Activated CD4-positive, alpha-beta T cell treated with anti-CD3 and anti-CD28 coated beads, Interleukin-2, amount 10 ng/mL, durations not matched to agents 24 days and 14 days (primary cell): ENCODE measurements at places on chromosomes 7 and 10.

GRCh38 chr10:129288999-129289584 is 177.9 kb upstream of the MGMT start:
- DNase-seq: no peak

DNA sequence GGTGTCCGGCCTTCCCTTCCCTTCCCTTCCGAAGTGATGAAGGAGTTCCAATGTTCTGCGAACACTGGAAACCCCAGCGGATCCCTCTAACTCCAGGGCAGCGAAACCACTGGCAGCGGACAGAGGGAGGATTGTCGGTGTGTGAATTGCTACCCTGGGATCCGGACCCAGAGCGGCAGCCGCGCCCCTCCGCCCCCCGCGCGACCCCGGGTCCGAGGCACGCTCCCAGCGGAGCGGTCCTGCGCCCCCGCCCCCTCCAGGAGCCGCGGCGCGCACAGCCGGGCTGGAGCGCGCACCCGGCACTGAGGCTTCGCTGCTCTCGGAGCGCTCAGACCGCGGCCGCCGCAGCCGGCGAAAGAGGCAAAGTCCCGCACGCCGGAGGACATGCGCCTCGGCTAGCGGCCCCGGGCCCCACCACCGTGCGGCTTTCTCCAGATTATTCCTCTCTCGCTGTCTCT is at the start of gene PTPRZ1:
Gene PTPRZ1, plus strand, starts transcription at position 331 of the 458 bp plus-strand sequence. CDS start 339 bp downstream, outside the sequence.
- DNase-seq: no peak

- DNase-seq: no peak
Observed at GRCh38 chr10:117926491-117926890, 120.2 kb downstream of the RAB11FIP2 start.

DNA sequence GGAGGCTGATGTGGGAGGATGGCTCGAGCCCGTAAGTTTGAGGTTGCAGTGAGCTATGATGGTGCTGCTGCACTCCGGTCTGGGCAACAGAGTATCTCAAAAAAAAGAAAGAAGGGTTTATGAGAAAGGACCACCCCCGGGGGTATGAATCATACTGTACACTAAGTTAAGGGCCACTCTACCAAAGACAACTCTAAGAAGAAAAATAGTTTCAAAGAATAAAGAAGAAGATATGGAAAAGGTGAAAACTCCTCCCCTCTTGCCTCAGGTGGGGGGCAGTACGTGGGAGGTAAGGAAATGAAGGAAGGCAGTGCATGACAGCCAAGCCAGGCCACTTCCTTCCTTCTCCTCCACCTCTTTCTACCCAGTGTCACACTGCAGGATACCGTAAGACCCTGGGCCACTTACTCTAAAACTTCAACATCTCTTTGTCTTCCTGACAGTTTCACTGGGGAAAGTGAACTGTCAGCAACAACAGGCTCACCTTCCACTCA is 61.3 kb downstream of the PIP4K2A start:
- peak; percentile 78 for DNase-seq

- peak; percentile 78 for DNase-seq
Observed at GRCh38 chr10:97851341-97852001, 1.8 kb downstream of the GOLGA7B start.

GRCh38 chr7:36045326-36045725 is 107.7 kb upstream of the EEPD1 start:
- DNase-seq: no peak
